ENCODE measurements at places on chromosomes 2 and 18. TPM values are rescaled to one million over a fixed set of nuclear protein-coding genes. Genes with fewer than 3 reads are reported as not detected.

Gene FSIP2
- 0.16 TPM for total RNA-seq

Gene WDSUB1
- total RNA-seq = 7.3 TPM

Gene CIDEA
- total RNA-seq = 1.8 TPM

Gene IL1RL2
- 0.21 TPM for total RNA-seq

Gene RAB6C
- not detected for total RNA-seq

Gene SP5
- total RNA-seq = not detected

Data from endothelial cell of umbilical vein (primary cell).